Keratinocyte (primary cell): ENCODE measurements at places on chromosomes 4 and X. TPM values are rescaled to one million over a fixed set of nuclear protein-coding genes. Genes with fewer than 3 reads are reported as not detected.

Gene SHOX
- polyA plus RNA-seq, result not detected in 3 replicates

Gene FGF5
- polyA plus RNA-seq, result 3.9 to 5.4 TPM (median 4.4 TPM) in 3 replicates

Gene NCAPG
- 1.8 to 18.0 TPM (median 8.8 TPM) in 3 replicates for polyA plus RNA-seq

Gene F8A2
- not detected in 3 replicates for polyA plus RNA-seq

Gene FABP2
- polyA plus RNA-seq, result not detected in 3 replicates

Gene SPINK2
- polyA plus RNA-seq, result 0.10 TPM in 1 of 3 replicates, not detected in the others

Gene RHOXF2
- polyA plus RNA-seq, result not detected in 3 replicates

Gene ITIH6
- 0.01 TPM in 1 of 3 replicates, not detected in the others for polyA plus RNA-seq

Gene BEND4
- polyA plus RNA-seq, result not detected in 3 replicates

Gene POU3F4
- not detected in 3 replicates for polyA plus RNA-seq

Gene PLK4
- polyA plus RNA-seq, result 5.7 to 21.4 TPM (median 9.9 TPM) in 3 replicates

Gene ADGRL3
- 0.16 to 0.55 TPM (median 0.18 TPM) in 3 replicates for polyA plus RNA-seq

Gene BANK1
- 0.08 to 0.25 TPM (median 0.22 TPM) in 3 replicates for polyA plus RNA-seq

Gene GAGE1
- polyA plus RNA-seq, result not detected in 3 replicates

Gene TBC1D1
- polyA plus RNA-seq, result 25.9 to 42.0 TPM (median 32.5 TPM) in 3 replicates

Gene SHROOM3
- 4.9 to 7.3 TPM (median 4.9 TPM) in 3 replicates for polyA plus RNA-seq

Gene FGB
- not detected in 3 replicates for polyA plus RNA-seq

Gene PIM2
- 8.3 to 11.6 TPM (median 9.9 TPM) in 3 replicates for polyA plus RNA-seq

Gene TMEM185A
- polyA plus RNA-seq, result 19.5 to 23.0 TPM (median 21.1 TPM) in 3 replicates

Gene PAQR3
- polyA plus RNA-seq, result 18.5 to 31.0 TPM (median 23.4 TPM) in 3 replicates

Gene EGFL6
- 0.06 to 1.0 TPM (median 0.38 TPM) in 3 replicates for polyA plus RNA-seq

Gene KLHL13
- 2.7 to 5.9 TPM (median 4.9 TPM) in 3 replicates for polyA plus RNA-seq

Gene TBC1D9
- 9.0 to 14.7 TPM (median 11.6 TPM) in 3 replicates for polyA plus RNA-seq

Gene CXCL5
- polyA plus RNA-seq, result 0.39 to 1.5 TPM (median 0.76 TPM) in 3 replicates

Gene TMEM154
- 41.9 to 106 TPM (median 52.5 TPM) in 3 replicates for polyA plus RNA-seq

Gene MAGEA11
- polyA plus RNA-seq, result not detected in 3 replicates

Gene ERCC6L
- 0.52 to 4.1 TPM (median 3.4 TPM) in 3 replicates for polyA plus RNA-seq

Gene KDR
- polyA plus RNA-seq, result 0.03 TPM in 1 of 3 replicates, not detected in the others

Gene HERC5
- 1.8 to 3.4 TPM (median 2.7 TPM) in 3 replicates for polyA plus RNA-seq

Gene LUZP4
- polyA plus RNA-seq, result not detected in 3 replicates

Gene GPM6B
- 0.09 to 0.35 TPM (median 0.26 TPM) in 3 replicates for polyA plus RNA-seq

Gene PABPC4L
- polyA plus RNA-seq, result 0.18 to 0.45 TPM (median 0.39 TPM) in 3 replicates

Gene YY2
- 0.86 to 1.2 TPM (median 0.95 TPM) in 3 replicates for polyA plus RNA-seq

Gene VCX2
- not detected in 3 replicates for polyA plus RNA-seq

Gene ADH1C
- 0.03 TPM in 1 of 3 replicates, not detected in the others for polyA plus RNA-seq
